ENCODE measurements at places on chromosomes 4 and X.
A peak's percentile ranks its signal among the peaks of the same experiment; 100 is the strongest.

DNA sequence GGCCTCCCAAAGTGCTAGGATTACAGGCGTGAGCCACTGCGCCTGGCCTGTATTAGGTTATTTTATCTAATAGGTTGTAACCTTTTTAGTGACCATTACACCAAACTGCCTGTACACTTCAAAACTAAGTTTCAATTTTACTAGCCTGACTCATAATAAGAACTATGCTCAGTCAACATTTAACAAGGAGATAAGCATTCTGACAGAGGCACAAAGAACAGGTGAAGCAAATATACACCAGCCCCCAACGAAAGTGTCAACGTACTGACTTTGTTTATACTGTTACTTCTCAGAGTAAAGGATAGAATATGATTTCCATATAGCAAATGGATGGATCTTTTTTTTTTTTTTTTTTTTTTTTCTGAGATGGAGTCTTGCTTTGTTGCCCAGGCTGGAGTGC lies 62.8 kb downstream of the SHISA3 start:
- DNase-seq: no peak

GRCh38 chrX:1239681-1240142 lies 27.3 kb upstream of the CRLF2 start:
- no peak for DNase-seq

GRCh38 chrX:47224266-47224895 lies 5.9 kb downstream of the CDK16 start:
- no peak for DNase-seq

DNA sequence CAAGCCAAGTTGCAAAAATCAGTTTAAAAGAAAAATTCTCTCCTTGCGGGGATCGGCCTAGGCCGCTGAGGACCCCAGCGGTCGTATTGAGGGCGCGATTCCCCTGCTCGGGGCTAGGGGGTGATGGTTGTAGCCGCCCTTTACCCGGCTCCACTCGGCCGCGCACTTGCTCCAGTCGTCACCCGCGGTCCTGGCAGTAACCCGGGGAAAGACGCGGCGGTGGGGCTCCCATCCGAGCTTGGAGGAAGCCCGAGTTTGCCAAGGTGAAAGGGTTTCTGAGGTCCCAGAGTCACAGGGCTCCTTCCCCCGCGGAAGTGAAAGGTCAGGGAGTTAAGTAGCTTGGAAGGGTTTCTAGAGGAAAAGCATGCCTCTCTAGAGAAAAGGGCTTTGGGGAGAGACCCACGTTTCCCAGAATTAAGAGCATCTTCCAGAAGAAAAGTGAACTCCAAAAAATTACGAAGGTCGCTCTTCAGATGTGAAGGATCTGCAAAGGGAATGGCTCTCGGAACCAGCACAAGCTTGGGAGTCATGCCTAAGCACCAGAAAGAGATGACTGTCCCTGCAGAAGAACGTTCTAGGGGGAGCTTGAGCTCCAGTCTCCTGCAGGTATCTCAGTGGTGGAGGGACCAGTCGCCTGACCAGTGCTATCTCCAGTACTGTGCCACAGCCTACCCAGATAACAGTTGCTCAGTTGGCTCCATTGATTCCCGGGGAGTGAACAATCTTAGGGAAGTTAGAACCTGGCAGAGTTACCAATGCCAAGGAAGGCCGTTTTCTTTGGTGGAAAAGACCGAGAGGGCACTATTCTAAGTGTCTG lies 875 bp downstream of the LAP3 start:
- peak; percentile 18 for DNase-seq

GRCh38 chr4:164989471-164989870 lies 12.0 kb upstream of the TRIM61 start:
- DNase-seq: no peak

DNA sequence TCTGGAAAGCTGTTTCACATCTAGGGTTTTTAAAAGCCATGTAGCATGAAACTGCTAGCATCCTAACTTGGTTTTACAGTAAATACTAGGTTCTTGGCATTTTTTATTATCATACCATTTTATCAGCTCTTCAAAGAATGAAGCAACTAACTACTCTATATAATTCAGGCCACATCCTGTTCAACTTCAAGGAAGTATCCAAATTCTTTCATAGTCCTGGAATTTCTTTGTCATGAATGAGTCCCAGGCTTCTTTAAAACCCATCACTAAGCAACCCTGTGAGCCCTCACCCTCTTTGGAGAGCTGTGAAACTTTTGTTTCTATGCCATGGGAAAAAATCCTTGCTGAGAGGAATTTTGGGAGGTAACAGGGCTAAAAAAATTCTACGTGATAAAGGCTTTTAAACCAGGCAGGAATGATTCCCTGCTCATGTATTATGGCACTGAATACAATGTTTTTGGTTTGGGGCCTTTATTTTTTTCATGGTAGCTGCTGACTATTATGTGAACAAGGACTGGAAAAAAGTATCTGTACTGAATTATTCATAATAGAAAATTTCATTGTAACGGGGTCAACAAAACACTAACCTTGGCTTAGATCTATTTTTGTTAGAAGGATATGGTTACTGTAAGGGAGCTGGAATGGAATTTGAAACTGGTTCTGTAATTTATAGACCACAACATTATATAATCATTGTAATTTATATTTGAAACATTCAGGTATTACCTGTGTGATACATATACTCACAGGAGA lies 164.9 kb downstream of the DCTD start:
- no peak for DNase-seq

DNA sequence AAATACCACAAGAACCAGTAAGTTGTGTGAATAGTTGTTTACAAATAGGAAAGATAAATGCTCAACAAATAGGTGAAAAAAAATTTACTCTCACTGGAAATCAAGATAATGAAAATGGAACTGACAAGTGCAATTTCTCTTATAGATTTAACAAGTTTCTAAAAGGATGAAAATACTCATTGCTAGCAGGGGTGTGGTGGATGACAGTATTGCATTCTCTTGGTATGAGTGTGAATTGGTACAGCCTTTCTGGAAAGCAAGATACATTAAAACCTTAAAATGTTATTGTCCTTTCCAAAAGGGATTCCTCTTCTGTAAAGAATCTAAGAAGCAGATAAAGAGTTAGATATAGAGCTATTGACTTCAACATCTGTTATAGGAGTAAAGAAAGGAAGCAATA lies 240.0 kb upstream of the RPS6KA3 start:
- no peak for DNase-seq

DNA sequence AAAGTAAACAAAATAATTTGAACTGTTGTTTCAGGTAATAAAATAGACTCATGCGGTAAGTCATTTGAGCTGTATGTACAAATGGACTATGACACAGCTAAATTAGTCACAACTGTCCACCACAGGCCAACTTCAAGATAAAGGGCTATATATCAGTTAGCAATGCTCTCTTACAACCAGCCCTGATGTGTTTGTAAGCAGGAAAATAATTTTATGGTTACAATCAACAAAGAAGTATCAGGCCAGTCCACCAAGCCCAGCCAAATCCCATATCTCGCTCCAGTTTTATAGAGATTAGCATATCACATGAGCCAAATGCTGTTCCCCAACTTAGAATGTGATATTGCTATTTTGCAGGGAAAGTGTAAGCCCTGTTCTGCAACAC lies 511 bp upstream of the DUSP21 start:
- no peak for DNase-seq

DNA sequence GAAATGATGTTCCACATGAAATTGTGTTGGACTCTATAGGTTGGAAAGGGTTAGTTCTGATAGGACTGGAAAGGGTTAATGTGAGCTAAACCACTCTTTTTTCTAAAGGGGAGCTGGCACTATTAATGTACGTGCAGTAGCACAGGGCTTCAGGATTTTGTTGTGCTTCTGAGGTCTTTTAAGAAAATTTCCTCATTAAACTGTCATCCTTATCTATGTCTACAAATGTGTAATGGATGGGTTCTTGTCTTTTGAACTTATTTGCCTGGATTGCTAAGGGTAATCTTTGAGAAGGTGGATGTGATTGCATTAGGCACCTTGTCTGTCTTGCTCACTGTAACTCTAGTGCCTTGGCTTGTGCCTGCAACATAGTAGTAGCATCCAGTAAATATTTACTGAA lies 106.0 kb upstream of the SLC4A4 start:
- no peak for DNase-seq

- DNase-seq: no peak
Observed at GRCh38 chr4:165328708-165329107, 1.2 kb downstream of the MSMO1 start.

GRCh38 chrX:46386511-46386910 lies 158.7 kb downstream of the ZNF674 start:
- DNase-seq: no peak

GRCh38 chrX:126165721-126166461 lies at the start of gene DCAF12L2:
Gene DCAF12L2 (minus strand): TSS chrX:126166289. CDS start chrX:126165924, 365 bp downstream.
- no peak for DNase-seq

- no peak for DNase-seq
Observed at GRCh38 chr4:173218411-173219125, 50.0 kb downstream of the GALNT7 start.

- no peak for DNase-seq
Observed at GRCh38 chr4:144213371-144213770, 72.9 kb upstream of the GYPA start.

GRCh38 chr4:68592673-68593072 lies 16.6 kb upstream of the UGT2B17 start:
- no peak for DNase-seq

DNA sequence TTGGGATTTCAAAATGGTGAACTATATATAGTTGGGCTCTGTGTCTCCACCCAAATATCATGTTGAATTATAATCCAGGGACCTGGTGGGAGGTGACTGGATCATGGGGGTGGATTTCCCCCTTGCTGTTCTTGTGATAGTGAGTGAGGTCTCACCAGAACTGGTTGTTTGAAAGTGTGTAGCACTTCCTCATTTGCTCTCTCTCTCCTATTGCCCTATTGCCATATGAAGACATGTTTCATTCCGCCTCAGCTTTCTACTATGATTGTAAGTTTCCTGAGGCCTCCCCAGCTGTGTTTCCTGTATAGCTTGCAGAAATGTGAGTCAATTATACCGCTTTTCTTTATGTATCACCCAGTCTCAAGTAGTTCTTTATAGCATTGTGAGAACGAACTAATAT lies 545.6 kb downstream of the TRAM1L1 start:
- no peak for DNase-seq

DNA sequence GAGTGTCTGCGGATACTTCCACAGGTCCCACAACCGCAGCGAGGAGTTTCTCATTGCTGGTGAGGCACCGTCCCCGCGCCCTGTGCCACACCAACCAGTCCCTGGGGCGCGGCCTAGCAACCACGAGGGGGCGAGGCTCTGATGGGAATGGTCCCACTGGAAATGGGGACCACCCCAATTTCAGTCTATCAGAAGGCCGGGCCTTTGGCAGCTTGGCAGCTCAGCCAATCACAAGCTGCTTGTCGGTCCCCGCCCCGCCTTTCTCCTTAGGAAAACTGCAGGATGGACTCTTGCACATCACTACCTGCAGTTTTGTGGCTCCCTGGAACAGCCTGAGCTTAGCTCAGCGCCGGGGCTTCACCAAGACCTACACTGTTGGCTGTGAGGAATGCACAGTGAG lies 3.0 kb downstream of the TIMP1 start:
- no peak for DNase-seq

- DNase-seq: no peak
Observed at GRCh38 chr4:42615131-42615763, 41.7 kb downstream of the ATP8A1 start.

DNA sequence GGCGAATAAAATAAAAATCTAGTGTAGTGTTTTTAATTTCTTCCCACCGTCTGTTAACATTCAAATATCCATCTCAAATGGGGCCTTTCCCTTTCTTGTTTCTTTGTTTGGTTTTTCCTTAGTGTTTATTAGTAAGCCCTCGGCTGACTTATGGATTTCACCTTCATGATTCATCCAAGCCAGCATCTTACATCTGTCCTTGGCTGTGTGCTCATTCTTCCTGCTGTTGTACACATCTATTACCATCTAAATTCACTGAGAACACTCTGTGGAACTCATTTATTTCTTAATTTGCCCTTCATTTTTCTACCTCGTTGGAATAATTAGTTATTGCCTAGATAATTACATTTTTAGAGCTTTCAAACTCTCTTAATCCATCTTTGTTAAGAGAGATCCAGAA lies 84.9 kb downstream of the SPCS3 start:
- DNase-seq: no peak

- no peak for DNase-seq
Observed at GRCh38 chr4:177699365-177700213, 257.4 kb upstream of the AGA start.

GRCh38 chrX:47854474-47854873 lies 17.8 kb downstream of the ZNF81 start:
- DNase-seq: no peak

- DNase-seq: no peak
Observed at GRCh38 chr4:64784125-64784524, 374.9 kb upstream of the TECRL start.

DNA sequence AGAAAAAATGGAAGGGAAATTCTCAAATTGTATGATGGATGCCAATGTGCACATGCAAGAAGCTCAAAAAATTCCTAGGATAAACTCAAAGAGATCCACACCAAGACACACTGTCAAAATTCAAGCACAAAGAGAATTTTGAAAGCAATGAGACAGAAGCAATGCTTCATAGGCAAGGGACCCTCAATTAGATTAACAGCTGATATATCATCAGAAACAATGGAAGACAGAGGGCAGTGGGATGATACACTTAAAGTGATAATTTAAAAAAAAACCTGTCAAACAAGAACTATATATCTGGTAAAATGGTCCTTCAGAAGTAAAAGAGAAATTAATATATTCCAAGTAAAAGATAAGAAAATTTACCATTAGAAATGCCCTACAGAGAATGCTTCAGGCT lies 306.3 kb upstream of the PCDH7 start:
- DNase-seq: no peak

DNA sequence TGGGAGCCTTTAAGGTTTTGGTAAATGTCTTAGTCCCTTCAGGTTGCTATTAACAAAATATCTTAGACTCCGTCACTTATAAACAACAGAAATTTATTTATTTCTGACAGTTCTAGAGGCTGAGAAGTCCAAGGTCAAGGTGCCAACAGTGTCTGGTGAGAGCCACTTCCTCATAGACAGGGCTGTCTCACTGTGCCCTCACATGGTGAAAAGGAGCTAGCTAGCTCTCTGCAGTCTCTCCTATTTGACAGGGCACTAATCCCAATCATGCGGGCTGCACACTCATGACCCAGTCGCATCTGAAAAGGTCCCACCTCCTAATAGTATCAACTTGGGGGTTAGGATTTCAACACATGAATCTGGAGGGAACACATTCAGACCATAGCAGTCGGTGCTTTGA lies 63.4 kb upstream of the KLF3 start:
- DNase-seq: no peak

GRCh38 chrX:63186137-63186536 lies 165.0 kb downstream of the SPIN4 start:
- no peak for DNase-seq

- no peak for DNase-seq
Observed at GRCh38 chr4:153257151-153257620, 52.9 kb downstream of the TRIM2 start.

- DNase-seq: no peak
Observed at GRCh38 chr4:106541253-106541652, 172.7 kb upstream of the GIMD1 start.

- DNase-seq: no peak
Observed at GRCh38 chr4:79408063-79408462, at the start of gene GK2. Gene GK2 (minus strand): TSS chr4:79408228. CDS start chr4:79408200, 28 bp downstream.

DNA sequence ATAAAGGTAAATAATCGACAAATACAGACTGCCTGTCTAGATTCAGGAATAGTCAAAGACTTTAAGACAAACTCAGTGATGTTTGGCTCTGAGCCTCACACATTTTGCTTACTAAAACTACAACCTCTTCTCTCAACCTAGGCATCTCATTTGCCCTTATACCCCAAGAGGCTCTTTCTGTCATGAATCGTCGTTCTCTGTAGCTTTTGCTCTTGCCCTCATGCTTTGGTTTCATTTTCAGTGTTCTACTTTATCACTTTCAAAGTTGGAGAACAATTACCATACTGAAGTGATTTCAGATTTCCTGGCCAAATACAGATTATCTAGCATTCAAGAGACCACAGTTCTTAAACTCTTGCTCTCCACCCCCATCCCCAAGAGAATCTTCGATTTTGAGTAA lies 114.1 kb upstream of the RAP2C start:
- no peak for DNase-seq
